Activated effector memory CD4-positive, alpha-beta T cell treated with Interleukin-2 at 50 U/mL for 16 hours (primary cell): ENCODE measurements at places on chromosomes 3 and 15.

- DNase-seq, result no peak
Measured at GRCh38 chr3:45515999-45516725, 78.4 kb upstream of the LIMD1 start.

DNA sequence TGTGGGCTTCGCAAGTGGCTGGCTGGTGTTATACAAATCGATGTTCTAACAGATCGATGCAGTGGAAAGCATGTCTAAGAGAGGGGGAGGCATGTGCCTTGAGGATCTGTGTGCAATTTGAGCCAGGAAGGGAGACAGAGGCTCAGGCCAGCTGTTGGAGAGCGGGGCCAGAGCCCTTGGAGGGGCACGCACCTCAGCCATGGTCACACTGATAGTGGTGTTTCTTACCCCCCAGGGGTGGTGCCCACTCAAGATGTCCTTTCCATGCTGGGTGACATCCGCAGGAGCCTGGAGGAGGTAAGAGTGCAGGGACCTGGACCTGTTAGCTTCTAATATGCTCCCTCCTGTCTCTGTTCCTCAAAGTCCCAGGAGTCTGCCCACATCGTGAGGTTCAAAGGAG, 3.8 kb upstream of the ABTB1 start:
- DNase-seq, result no peak

GRCh38 chr3:45992133-45992729, 3.4 kb downstream of the FYCO1 start:
- no peak for DNase-seq

- no peak for DNase-seq
Measured at GRCh38 chr15:47887241-47887800, 170.0 kb downstream of the SEMA6D start.

DNA sequence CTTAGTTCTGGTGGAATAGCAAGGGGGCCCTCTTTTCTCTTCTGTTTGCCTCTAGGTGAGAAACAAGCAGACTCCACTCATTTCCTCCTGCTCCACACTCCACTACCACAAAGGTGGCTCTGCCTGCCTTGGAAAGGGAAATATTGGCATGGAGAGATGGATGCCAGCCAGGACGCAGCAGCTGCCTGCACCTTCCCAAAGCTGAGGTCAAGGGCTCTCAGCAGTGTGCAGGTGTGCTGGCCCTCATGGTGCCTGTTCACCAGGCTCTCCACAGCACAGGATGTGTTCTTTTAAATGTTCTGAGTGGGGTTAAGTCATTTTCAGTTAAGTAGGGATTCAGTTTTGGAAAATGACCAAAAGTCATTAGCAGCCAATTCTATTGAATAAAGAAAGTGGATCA, 211.2 kb upstream of the STRIT1 start:
- no peak for DNase-seq

DNA sequence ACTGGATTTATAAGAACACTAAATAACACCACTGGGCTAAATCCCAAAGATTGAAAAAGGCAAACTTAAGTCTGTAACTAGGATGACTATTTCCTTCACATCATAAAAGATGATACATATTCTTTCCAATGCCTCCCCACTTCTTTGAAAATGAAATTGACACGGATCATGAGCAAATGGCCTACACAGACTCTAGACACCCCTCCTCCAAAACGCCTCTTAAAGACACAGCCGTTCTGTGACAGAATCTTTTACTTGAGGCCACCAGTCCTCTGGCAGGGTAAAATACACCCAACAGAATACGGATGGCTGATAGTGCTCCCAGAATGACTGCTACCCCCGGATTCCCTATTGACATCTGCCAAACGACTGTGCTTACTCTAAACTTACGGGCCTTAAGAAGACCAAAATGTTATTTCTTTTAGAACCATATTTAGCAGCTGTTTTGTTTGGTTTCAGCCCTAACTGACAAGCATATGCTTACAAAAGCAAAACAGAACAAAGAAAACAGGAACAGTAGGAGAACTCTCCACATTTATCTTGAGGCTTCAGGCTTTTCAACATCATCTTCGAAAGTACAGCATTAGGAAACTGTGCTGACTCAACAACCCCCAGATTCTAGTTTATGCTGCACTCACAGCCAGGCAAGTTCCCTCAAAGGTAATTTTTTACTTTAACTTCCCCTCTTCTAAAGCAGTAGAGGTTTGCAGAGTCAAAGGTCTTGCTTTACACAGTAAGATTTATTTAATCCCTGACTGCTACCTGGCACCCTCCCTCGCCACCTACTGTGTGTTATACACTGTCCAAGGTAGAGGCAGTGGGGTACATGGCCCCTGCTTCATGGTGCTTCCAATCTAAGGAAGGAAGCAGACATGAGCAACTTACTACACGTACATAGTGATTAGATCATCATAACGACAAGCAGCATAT, 84.3 kb downstream of the TNIK start:
- DNase-seq, result no peak

DNA sequence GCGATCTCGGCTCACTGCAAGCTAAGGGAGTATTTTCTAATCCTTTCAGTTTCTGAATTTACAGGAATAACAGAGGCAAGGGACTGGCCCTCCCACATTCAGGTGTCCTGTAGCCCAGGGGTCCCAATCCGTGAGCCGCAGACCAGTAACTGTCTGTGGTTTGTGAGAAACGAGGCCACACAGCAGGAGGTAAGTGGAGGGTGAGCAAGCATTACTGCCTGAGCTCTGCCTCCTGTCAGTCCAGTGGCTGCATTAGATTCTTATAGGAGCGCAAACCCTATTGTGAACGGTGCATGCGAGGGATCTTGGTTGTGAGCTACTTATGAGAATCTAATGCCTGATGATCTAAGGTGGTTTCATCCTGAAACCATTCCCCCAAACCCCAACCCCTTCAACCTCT, 5.0 kb upstream of the IL17RC start:
- DNase-seq, result no peak

DNA sequence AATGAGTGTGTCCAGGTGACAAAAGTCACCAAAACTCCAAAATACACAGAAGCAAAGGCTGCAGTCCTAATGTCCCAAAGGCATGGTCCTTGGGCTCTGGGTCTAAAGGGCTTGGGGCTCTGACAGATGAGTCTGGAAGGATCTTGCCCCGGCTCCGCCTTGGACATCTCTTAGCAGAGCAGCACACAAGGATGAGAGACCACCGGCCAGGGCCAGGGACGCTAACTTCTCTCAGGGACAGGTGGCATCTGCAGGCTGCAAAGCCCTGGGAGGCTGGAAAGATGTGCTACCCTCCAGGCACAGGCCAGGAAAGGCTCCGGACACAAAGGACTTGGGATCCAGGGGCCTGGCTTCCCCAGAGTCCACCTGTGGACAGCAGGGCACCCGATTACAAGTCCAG, 14.1 kb upstream of the SHISA5 start:
- no peak for DNase-seq

- no peak for DNase-seq
Measured at GRCh38 chr3:18144571-18144970, 280.6 kb downstream of the SATB1 start.

- no peak for DNase-seq
Measured at GRCh38 chr3:5136211-5136918, 14.3 kb downstream of the ARL8B start.

DNA sequence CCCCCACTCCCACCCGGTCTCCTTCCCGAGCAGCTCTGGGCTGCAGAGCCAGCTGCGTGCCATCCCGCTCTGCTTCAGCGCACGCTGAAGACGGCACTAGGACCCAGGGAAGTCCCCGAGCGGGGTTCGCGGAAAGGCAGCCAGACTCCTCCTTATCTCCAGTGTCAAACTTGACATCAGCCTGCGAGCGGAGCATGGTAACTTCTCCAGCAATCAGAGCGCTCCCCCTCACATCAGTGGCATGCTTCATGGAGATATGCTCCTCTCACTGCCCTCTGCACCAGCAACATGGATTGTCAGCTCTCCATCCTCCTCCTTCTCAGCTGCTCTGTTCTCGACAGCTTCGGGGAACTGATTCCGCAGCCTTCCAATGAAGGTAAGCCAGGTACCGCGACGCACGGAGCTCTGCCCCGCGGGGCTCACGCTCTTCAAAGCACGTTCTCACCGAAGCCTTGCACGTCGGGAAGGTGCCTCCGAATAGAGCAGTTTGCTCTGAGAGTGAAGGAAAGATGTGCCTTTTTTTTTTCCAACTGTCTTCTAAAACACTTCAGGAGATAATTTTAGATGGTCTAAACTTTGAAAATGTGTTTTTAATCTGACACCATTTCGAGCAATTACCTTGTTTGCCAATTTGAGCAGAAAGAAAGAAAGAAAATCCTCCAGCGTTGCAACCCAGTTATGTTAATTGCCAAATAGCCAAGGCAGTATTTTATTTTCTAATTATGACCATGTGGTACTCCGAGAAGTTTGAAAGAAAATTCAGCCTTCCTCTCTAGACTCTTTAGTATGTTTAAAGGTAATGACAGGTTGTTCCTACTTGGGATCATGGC, at the start of gene EPHA3:
TSS of gene EPHA3 (plus strand) at position 161 of the 830 bp plus-strand sequence. CDS start at position 289, 128 bp downstream.
- DNase-seq, result peak; percentile 10

- DNase-seq, result no peak
Measured at GRCh38 chr15:39946862-39947261, 12.9 kb downstream of the EIF2AK4 start.

DNA sequence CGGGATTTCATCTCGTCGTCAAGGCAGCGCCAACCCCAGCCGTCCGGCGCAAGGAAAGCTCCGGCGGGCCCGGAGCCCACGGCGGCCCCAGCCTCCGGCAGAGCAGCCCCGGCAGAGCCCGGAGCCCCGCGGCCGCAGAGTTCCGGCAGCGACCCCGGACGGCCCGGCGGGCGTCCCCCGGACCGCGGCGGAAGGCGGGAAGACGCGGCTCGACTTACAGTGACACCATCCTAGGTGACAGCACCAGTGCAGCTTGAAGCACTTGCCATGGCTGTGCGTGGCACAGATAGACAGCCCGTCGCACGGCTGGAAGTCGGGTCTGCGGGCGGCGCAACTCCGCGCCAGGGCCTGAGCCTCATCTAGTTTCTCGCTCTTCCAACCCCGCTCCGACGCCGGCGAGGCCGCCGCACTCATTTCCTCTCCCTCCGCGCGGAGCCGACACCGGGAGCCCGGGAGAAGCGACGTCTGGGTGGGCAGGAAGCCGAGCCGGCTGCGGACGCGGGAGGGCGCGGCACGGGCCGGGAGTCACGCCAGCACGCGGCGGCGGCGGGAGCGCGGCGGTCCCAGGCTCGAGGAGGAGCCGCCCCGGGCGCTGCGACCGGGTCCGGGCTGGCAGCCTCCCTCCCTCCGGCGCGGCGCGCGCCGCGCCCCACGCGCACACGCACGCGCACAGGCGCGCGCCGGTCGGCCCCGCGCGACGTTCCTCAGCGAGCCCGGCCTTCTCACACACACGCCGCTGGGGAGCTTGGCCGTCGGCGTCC, at the start of gene C3orf70:
TSS of gene C3orf70 (minus strand) at position 651 of the 761 bp plus-strand sequence. CDS start at position 414, 237 bp downstream.
- no peak for DNase-seq

- peak; percentile 42 for DNase-seq
Measured at GRCh38 chr3:108125550-108126071, 34.8 kb upstream of the CD47 start.

DNA sequence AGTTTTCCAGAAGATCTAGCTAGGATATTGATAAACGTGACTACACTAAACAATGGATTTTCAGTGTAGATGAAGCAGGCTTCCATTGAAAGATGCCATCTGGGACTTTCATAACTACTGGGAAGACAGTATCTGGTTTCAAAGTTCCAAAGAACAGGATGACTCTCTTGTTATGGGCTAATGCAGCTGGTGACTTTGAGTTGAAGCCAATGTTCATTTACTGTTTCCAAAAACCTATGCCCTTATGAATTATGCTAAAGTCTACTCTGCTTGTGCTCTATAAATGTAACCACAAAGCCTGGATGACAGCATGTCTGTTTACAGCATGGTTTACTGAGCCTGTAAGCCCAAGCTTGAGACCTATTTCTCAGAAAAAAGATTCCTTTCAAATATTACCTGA, 245.4 kb downstream of the GBE1 start:
- no peak for DNase-seq

- DNase-seq, result no peak
Measured at GRCh38 chr3:134483195-134483900, 2.4 kb downstream of the ANAPC13 start.

DNA sequence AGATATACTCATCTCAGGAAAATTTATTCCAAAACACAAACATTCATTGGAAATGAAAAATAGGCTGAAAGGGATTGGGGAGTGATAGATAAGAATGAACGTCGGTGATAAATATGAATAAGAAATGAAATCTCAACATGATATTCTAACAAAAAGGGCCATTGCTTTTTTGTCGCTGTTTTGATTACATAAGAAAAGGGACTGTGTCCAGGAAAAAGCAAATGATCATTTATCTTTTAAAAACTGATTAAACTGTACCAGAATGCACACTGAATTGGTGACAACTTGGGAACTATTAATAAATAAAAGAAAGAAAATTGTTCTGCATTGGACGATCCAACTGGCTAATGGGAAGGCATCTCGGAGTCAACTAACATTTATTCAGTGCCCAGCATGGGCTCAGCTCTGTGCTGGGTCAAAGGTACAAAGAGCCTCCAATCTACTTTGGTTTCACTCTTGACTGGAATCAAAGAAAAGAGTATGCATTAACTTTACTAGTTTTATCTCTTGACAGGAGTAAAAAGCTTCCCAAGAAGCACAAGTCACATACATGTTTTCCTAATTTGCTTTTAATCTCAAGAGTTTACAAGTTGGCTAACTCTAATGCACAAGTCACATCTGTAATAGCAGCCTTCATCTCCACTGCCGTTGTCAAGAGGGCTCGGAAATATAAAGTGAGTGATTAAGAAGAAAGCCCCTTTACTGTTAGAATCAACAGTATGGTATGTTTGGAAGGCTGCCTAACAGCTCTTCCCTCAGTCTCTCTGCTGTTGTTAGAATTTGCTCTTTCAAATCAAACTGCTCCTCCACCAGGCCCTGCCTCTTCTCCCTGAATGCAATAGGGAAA, 280.0 kb downstream of the IGSF11 start:
- DNase-seq, result no peak

DNA sequence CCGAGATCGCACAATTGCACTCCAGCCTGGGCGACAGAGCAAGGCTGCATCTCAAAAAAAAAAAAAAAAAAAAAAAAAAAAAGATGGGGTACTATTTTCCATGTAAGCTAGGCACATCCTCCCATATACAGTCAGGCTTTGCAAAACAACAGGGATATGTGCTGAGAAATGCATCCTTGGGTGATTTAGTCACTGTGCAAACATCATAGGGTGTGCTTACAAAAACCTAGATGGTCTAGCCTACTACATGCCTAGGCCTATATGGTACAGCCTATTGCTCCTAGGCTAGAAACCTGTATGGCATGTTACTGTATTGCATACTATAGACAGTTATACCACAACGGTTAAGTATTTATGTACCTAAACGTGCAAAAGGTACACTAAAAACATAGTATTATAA, 75.0 kb downstream of the TTBK2 start:
- no peak for DNase-seq

DNA sequence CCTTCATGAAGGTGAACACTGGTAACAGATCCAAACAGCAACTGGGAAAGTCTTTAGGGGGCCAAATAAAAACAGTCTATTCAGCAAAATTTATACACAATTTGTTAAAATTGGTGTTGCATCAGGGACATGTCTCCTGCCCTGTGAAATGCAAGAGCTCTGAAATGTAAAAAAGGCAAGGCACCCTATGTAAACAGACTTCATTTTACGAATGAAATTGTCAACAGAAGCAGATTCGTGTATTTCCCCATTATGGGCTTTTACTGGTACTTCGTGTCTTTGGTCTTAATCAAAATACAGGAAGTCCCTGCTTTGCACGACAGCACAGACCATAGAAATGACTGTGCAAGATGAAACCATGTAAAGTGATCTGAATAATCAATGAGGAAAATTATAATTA, 127.3 kb upstream of the THBS1 start:
- DNase-seq, result no peak
